ENCODE measurements at places on chromosomes 6 and 20. TPM values are rescaled to one million over a fixed set of nuclear protein-coding genes. Genes with fewer than 3 reads are reported as not detected.

- no peak for DNase-seq
Measured at GRCh38 chr6:24353861-24354260, 4.0 kb downstream of the DCDC2 start.

Gene CRIP3
- total RNA-seq, result 0.34 TPM

GRCh38 chr20:13755809-13756208 is 28.9 kb downstream of the ESF1 start:
- DNase-seq, result no peak

DNA sequence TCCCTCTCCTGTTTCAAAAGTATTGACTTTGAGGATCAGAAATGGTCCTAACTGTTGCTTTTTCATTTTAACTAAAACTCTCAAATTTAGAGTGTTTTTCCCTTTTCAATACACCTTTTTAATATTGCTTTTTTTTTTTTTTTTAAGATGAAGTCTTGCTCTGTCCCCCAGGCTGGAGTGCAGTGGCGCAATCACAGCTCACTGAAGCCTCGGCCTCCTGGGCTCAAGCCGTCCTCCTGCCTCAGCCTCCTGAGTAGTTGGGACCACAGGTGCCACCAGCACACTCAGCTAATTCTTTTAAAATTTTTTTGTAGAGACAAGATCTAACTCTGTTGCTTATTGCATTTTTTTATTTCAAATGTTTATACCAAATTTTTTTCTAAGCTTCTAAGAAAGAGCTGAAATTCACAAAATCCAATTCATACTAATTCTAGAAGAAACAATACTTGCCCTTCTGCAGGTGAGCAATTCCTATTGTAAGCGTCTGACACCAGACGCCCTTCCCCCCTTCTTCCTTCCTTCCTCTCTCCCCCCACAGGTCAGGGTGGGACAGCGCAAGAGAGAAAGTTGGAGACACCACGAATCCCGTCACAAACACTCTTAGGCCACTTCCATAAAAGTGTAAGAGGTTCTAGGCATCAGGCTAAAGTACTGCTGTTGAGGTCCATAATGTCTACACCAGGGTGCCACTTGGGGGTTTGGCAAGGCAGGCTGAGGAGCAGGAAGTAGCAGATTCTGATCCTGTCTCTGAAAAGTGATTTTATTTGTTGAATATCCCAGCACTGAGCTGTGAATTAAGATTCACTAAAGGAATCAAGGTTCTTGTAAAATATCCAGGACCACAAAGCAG is 12.8 kb downstream of the DLL1 start:
- no peak for DNase-seq

Gene ID4
- 0.85 TPM for total RNA-seq

DNA sequence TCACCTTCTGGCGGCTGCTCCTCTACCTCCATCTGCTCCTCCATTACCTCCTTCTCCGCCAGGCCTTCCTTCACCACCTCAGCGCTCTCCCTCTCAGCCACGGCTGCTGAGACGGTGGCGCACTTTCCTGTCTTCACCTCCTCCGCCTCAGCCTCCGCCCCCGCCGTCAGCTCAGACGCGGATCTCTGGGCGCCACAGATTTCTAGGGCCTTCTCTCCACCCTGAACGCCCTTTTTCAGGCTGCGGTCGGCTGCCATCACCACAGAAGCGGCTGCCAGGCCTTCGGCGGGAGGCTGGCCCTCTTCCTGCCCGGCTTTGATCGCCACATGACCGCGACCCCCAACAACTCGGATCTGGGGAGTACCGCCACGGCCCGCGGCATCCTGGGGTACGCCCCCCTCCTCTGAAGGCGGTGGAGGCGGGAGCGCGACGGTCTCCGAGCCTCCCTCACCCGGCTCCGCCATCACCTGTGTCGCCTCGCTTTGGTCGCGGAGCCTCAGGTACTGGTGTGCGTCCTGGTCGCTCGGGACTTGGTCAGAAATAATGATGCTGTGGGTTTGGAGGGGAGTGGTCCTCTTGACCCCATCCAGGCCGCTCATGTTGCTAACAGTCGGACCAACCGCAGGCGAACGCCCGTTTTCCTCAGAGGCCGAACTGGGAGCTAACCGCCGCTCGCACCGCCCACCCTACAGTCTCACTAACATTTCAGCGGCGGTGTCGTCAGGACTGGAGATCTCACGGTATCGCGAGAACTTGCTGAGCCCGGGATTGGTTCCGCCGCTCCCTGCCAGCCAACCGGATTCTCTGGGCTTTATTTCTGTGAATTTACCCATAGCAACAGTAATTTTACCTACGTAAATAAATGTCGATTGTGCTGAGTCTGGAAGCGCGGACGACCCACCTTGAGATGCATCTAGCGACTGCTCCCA is at the start of gene TSPYL1:
TSPYL1 (minus strand) TSS at position 699 of the 929 bp plus-strand sequence; CDS start at position 599, 100 bp downstream.
- DNase-seq, result peak; percentile 98

GRCh38 chr6:79868098-79868722 is 79.1 kb downstream of the ELOVL4 start:
- DNase-seq, result peak; percentile 83

GRCh38 chr6:75211920-75212590 is 6.2 kb upstream of the COL12A1 start:
- no peak for DNase-seq

Gene ELOVL4
- total RNA-seq, result 0.51 TPM

GRCh38 chr6:130069485-130069884 is 51.1 kb downstream of the L3MBTL3 start:
- DNase-seq, result no peak

Gene BPI
- not detected for total RNA-seq

- DNase-seq, result no peak
Measured at GRCh38 chr6:137711972-137712371, 155.1 kb upstream of the TNFAIP3 start.

- DNase-seq, result no peak
Measured at GRCh38 chr6:46072866-46073265, 56.9 kb upstream of the ENPP4 start.

- no peak for DNase-seq
Measured at GRCh38 chr6:104930939-104931338, 26.0 kb upstream of the LIN28B start.

Gene GNAS-AS1
- not detected for total RNA-seq

DNA sequence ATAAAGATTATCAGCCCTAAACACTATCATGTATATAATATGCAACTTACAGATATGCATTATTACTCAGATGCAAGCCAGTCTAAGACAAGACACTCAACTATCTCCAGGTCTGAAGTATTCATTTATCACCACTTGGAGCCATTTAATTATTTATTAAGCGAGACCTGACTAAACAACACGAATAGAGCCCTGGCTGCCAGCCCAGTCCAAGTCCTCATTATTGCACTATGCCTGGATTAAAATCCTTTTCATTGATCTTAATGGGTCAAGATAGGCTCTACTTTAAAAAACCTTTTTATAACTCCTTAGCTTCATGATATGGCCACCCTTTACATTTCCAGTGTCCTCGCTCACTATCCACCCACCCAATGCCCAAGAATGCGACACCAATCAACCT is 183.1 kb upstream of the MARCKS start:
- DNase-seq, result peak; percentile 25

GRCh38 chr20:58640446-58640845 is 10.6 kb upstream of the STX16 start:
- DNase-seq, result no peak

Gene C2
- not detected for total RNA-seq

Gene MEI4
- not detected for total RNA-seq
